Activated CD4-positive, alpha-beta T cell treated with anti-CD3 and anti-CD28 coated beads for 24 hours (primary cell): ENCODE measurements at places on chromosomes 11 and 22.

DNA sequence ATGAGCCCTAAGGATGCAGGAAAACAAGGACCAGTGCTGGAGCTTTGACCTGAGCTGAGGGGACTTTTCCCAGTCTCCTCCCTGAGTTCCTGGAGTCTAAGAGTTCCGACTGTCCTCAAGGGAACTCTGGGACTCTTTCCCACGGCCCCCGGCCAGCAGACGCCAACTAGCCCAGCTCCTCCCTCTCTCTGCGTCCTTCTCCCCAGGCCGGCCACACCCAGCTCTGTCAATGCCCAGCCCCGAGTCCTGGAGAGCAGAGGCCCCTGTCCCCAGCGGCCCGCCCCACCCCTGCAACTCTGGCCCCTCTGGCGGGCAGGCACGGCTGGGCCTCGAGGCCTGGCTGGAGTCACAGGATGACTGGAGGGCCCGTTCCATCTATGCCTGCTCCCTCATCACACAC, 29.8 kb downstream of the NECTIN1 start:
- no peak for DNase-seq

DNA sequence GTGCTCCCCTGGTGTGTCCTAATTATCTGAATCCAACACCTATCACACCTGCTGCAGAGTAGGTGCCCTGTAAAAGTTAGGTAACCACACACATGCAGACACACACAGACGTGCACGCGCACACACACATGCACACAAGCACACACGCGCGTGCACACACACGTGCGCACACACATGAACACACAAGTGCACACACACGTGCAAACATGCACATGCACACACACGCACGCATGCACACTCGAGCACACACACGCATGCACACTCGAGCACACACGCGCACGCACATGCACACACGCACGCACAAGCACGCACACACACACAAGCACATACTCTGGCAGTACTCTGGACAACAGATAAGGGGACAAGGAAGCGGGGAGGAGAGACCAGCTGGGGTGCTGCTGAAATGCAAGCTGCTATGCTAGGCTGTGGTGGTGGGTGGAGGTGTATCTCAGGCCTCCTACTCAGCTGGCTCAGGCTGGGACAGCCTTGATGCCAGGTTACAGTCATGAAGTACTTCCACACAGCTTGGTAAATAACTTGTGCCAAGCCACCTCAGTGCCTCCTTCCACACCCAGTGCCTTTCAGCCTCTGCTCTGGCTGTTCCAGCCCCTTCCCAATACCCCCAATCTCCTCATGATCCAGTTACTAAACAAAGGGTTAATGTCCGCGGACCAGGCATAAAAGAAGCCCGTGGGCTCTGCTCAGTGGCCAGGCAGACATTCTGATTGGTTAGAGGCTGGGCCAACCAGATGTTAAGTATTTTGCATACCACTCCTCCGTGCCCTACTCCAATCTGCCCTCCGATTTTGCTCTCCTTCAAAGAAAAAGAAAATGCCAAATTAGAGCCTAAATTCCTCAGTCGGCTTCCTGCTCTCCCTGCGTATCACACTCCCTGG, 374.1 kb downstream of the TENM4 start:
- no peak for DNase-seq

GRCh38 chr11:10935015-10935559, 77.2 kb upstream of the ZBED5 start:
- DNase-seq: no peak

DNA sequence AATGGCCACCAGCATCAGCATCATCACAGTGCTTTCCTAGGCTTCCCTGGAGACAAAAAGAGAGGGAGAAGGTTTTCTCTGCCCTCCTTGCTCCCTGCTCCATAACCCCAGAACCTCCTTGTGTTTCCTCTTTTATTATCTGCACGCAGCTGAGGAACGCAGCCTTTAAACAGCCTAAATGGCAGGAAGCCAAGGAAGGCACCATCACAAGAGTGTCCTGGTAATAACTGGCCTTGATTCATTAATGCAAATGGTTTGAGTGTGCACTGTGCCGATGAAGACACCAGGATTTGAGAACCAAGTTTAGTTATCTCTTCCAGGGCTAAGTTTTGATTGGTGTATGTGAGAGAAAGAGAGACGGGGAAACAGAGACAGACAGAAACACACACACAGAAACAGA, 29.4 kb upstream of the DRD2 start:
- DNase-seq: no peak

- no peak for DNase-seq
Measured at GRCh38 chr11:87397011-87397865, 359.5 kb downstream of the TMEM135 start.

DNA sequence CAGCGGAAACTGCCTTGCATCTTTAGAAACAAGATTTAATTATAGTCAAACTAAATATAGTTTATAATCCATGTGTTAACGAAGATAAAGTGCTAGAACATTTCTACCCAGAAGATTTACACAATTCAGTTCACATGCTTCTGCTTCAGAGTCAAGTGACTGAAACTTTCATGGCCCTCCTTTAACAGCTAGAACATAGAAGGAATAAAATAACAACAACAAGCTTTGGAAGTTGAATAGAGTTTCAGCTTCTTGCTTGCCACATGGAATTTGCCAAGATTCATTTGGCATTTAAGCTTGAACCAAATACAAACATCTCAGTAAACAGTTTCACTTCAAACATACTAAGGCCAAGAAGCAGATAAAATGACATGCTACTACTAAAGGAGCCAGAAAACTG, 676.3 kb upstream of the ANO3 start:
- no peak for DNase-seq

DNA sequence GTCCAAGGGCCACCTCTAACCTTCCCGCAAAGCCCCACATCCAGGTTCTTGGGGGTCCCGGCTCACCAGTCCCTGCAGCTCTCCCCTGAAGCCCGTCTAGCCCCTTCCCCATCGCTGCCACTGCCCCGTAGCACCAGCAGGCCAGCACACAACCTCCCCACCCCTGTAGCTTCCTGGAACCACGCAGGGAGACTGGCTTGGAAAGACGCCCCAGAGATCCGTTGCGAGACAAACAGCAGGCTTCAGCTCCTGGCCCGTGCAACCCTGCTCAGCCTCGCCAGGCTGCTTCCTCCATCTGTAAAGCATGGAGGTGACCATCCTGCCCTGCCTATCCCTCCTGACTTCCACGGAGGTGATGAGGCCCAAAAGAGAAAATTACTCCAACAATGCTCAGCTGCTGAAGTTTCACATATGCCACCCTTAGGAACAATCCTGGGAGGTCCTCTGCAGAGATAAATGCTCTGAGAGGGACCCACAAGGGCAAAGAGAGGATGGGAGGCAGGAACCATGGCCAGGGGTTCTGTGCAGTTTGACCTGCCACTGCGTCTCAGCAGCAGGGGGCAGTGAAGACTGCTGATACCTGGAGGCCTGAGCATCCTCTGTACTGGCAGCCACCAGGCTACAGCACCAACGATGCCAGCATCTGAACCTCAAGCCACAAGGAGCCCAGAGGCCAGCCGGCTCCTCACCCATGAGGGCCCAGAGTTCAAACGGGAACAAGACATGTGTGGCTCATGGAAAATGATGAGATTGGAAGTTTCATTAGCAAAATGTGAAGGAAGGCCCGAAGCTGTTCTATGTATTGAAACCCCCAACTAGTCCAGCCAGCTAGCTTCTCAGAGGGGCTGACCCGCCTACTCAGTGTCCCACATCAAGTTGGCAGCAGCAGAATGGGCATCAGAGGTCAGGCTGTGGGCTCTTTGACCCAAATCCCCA, 16.1 kb downstream of the DGCR2 start:
- no peak for DNase-seq

- DNase-seq: no peak
Measured at GRCh38 chr11:125940145-125940544, 5.7 kb upstream of the VSIG10L2 start.

DNA sequence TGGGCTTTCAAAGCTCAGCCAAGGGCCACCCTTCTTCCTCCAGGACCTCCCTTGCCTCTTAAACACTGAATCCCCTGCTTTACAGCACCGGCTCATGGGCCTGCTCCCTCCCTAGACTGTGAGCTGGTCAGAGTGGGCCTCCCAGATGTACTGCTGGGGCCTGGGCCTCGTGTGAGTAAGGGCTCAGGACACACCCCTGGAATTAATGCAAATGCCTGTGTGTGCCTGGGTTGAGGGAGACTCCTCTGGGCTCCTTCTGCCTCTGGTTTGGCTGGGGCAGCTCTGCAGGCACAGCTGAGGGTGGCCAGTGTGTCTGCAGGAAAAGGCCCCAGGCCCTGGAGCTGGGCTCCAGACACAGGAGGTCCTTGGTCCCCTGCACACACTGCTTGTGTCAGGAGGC, 24.2 kb downstream of the ALX4 start:
- no peak for DNase-seq

DNA sequence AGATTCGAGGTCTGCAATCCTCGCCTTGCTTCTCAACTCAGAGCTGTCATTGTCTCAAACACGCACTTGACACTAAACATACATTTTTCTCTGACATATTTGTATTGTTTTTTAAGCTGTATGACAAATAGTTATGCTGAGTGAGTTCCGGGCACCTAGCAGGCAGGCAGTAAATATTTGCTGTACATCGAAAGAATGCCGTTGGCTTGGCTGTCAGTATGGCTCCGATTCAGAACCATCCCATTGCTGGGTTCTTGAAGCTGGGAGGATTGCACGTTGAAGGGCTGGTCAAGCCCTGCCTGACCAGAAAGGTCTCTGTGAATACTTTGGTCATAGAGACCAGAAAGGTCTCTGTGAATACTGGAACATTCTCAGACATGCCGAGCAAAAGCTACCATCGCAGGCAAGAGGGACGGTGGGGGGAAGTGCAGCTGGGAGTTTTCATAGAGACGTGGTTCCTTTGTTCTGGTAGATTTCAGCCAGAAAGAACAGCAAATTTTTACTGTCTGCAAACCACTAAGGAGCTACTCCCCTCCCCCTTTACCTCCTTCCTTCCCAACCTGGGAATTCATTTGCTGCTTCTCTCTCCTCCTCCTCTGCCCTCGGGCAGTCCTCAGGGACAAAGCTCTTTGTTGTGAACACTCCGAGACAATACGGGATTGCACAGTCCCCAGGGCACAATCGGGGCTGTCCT, 202.2 kb upstream of the SORL1-AS1 start:
- DNase-seq: no peak

DNA sequence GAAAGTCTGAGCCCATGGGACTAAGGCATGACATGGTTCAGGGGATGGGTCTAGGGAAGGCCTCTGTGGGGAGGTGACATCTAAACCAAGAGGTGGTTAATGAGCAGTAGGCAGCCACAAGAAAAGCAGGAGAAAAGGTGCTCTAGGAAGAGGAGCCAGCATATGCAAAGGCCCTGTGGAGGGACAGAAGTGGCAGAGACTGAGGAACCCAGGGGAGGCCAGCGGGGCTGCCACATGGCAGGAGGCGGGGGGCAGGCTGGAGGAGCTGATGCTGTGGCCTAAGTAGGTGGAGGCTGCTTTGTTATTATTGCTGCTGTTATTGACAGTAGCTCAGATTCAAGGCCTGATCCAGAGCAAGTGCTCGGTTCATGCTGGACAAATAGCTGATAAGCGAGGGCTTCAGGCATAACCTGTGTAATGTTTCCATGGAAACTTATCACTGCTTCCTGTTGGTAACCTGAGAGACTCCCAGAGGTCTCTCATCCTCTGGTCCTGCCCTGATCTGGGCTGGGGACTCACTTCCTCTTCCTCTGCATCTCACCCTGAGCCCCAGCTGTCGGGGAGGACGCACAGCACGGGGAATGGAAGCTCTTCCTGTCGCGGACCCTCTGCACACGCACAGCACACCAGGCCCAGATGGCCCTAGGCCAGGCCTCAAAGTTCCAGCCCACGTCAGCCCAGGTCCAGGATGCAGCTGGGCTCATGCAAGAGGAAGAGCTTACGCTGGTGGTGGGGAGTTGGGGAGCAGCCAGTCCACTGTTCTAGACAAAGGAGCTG, 75.2 kb upstream of the TP53I11 start:
- no peak for DNase-seq

DNA sequence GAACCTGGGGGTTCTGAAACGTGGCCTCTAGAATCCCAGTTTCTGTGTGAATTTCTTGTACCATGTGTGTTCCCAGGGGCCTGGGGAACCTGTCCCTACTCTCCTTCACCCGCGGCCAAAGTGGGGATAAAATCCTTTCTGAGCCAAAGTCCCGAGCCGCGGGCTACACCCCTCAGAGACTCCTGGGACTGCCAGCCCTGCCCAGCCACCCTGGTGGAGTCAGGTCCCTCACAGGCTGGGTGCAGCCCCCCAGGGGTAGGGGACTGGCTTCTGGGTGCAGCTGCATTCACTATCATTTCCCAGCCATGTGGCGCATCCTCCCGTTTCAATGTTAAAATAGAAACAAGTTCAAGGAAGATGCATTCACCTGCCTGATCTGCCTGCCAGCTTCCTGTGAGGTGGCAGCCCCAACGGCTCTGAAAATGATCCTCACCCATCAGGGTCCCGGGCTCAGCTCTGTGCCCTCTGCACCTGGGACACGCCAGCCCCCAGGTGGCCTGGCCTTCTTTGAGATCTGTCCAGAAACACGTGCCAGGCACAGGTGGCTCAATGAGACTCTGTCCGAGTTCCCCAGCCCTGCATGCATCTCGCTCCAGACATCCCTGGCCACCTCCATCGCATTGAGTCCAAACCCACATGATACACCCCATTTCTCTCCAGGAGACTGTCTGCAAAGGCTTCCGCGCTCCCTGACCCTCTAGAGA, 338.8 kb downstream of the CTTN start:
- no peak for DNase-seq

GRCh38 chr11:6365659-6366058, 24.6 kb upstream of the SMPD1 start:
- no peak for DNase-seq

- no peak for DNase-seq
Measured at GRCh38 chr11:90434858-90435257, 212.0 kb upstream of the CHORDC1 start.

GRCh38 chr11:72633068-72633467, 41.2 kb downstream of the PDE2A start:
- DNase-seq: no peak

GRCh38 chr22:47301820-47302475, 539.5 kb downstream of the TBC1D22A start:
- no peak for DNase-seq

DNA sequence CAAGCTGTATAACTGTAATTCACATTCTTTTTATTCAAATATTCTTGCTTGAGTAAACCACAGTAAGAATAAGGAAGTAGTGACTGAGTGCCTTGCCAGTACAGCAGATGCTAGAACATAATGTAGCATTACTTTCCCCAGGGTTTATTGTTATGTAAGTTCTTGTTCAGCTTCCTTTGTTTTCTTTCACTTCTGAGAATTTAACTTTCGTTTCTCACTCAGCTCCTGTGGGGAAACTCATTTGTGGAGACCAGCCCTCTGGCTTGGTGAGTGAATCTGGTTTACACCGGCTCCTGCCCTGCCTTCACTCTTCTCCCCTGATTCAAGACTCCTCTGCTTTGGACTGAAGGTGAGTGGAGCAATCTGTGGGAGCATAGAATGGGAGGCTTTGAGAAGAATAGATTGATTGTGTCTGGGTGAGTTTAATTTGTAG, at the start of gene TRIM22:
TRIM22 (plus strand) TSS at position 240 of the 433 bp plus-strand sequence. CDS start 6,443 bp downstream, outside the sequence.
- peak; percentile 36 for DNase-seq
